ENCODE measurements at places on chromosomes 13 and 19. TPM values are rescaled to one million over a fixed set of nuclear protein-coding genes. Genes with fewer than 3 reads are reported as not detected.

The S1PR2 gene
- not detected for polyA plus RNA-seq

The IRGC gene
- not detected for polyA plus RNA-seq

The CLDND2 gene
- polyA plus RNA-seq: 3.4 TPM

The FFAR3 gene
- not detected for polyA plus RNA-seq

The C19orf81 gene
- not detected for polyA plus RNA-seq

The ANGPTL8 gene
- not detected for polyA plus RNA-seq

The LMTK3 gene
- 1.5 TPM for polyA plus RNA-seq

The CCDC8 gene
- not detected for polyA plus RNA-seq

The RNF126 gene
- polyA plus RNA-seq: 1.0 TPM

The PLA2G4C gene
- polyA plus RNA-seq: 27.6 TPM

The METTL21C gene
- polyA plus RNA-seq: 24.3 TPM

The FXYD3 gene
- polyA plus RNA-seq: 0.67 TPM
